ENCODE measurements at places on chromosomes 5 and 9.
A peak's percentile ranks its signal among the peaks of the same experiment; 100 is the strongest.

DNA sequence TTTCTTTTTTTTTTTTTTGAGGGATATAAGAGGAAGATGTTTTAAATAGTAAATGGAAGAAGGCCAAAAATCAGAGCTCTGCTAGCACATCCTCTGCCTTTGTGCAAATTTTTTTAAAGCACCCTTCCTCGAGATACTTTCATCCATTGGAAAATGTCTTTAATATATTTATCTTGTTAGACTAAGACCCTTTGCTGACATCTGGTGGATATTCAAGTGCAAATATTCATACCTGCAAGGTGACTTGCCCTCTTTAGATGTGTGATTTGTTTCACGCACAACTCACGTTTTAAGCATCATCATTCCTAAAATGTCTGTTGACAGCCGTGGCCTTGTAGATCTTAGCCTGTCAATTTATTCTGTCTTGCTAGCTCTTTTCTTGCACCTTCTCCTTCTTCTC lies 258.5 kb downstream of the AGTPBP1 start:
- DNase-seq, result no peak

GRCh38 chr5:102762562-102763227 lies 7.6 kb downstream of the PAM start:
- no peak for DNase-seq

- DNase-seq, result no peak
These were observed 144.3 kb downstream of the EFNA5 start for GRCh38 chr5:107526270-107526937.

- DNase-seq, result peak; percentile 34
These were observed 292.4 kb downstream of the EFNA5 start for GRCh38 chr5:107378218-107378899.

DNA sequence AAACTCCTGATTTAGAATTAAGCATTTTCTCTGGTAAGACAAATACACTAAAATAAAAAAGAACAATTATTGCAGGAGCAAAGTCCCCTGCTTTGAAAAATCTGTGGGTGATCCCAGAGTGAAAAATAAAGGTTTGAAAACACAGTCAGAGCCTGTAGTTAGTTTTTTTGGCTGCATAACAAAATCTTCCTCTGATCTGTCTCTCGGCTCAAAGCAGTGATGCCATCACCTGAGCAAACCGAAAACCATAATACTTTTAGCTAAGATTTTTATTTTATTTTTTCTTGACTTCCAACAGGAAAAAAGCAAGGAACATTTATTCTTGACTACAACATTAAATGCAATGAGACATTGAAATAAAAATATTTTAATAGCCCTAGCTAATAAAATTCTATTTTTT lies 1.2 kb downstream of the CDH18 start:
- DNase-seq, result no peak

DNA sequence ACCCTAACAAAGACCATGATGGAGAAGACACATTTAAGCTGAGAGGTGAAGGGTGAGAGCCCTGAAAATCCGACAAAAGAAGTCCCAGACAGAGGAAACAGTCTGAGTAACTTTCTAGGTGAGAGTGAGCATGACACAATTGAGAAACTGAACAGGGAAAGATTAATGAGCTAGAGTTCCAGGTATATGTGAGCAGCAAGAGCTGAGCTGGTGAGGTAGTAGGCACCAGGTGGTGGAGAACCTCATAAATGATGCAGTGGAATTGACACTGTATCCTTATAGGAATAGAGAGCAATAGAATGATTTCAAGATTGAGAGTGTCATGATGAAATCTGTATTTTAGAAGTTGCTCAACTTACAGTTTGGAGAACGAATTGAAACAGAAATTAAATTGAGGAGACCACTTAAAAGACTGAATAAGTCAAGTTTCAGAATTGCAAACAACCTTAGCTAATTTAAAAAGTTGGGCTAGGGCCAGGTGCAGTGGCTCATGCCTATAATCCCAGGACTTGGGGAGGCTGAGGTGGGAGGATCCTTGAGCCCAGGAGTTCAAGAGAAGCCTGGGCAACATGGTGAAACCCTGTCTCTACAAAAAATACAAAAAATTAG lies 89.8 kb downstream of the NREP start:
- DNase-seq, result no peak
